ENCODE measurements at places on chromosomes 1 and 21.

- DNase-seq: no peak
Measured at GRCh38 chr1:151546011-151546925, 6.2 kb downstream of the TUFT1 start.

DNA sequence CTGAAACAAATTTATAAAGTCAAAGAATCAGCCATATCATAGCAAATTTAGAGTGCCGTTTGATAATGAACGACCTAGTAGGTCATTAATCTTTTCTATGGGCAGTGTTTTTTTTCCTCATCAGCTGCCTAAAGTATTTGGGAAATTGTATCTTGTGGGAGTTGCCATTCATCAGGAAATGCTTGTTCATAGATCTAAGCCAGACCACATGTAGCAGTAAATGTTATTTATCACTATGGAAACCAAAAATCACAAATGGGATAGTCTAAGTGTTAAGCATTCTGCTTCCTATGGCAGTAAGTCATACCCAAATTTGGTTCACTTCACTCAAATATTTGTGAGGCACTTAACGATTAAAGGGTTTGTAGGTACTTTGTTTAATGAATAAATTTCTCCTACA lies 52.9 kb downstream of the LRRC8D start:
- DNase-seq: no peak

DNA sequence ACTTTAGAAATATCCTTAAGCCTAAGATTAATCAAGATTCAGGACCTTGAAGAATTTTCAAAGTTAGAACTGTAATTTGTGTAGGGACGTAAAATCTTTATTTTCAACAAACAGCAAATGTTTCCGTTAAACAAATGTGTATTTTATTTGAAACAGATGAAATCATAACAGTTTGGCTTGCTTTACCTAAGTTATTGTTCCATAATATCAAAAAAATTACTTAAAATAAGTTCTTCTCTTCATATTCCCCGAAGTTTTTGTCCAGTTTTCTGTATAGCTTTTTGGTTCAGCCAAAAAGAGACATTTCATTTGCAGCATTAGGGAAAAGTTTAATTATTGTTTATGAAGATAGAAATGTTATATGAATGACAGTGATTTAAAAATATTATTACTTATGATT lies 100.1 kb downstream of the NFIA start:
- no peak for DNase-seq

DNA sequence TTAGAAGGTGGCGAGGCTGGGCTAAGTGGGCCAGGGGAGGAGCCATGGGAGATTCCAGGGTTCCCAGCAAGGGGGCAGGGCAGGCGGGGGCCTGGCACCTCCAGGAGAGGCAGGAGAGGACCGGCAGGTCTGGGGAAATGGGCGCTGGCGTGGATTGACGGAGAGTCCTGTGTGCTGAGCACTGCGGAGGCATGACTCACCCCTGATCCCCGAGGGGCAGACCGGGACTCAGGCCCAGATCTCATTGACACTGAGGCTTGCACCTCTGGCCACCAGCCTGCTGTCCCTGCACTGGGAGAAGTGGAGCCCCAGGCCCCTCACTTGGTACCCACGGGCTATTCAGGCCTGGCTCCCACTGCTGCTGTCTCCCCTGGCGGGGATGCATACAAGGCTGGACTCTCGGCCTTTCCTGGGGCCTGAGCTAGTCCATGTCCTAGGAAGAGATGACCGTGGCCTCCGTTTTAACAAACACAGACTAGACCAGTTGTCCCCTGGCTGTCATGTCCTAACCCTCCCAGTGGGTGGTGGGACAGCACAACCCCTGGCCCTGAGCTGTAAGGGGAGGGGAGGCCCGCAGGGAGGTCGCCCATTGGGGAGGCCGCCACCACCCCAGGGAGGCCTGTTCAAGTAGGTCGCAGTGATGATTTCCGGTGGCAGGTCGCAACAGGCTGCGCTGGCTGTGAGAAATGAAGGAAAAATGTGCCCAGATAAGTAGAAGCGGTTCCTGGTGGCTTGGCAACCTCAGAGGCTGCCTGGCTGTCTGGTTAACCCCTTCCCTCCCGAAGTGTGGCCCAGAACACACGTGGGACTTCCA lies 39.7 kb downstream of the RIPK4 start:
- DNase-seq: no peak

DNA sequence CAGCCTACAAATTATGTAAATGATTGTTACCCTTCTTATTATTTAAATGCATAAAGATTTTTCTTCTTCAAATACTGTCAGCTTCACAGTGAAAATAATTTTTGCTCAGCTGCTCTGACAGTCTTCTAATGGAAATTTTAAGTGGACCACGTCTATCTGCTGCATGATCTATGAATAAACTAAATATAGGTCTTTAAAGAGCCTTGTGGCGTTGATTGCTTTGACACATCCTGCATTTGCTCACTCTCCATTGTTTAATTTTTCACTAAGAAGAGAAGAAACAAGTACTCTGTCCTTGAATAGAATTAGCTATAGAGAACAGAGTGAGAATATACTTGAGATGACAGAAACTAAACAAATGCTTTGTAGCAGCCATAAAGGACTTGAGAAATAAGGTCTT lies 826.1 kb downstream of the MRPL39 start:
- no peak for DNase-seq

GRCh38 chr1:203601716-203602309 lies 24.8 kb upstream of the ATP2B4 start:
- DNase-seq: no peak

DNA sequence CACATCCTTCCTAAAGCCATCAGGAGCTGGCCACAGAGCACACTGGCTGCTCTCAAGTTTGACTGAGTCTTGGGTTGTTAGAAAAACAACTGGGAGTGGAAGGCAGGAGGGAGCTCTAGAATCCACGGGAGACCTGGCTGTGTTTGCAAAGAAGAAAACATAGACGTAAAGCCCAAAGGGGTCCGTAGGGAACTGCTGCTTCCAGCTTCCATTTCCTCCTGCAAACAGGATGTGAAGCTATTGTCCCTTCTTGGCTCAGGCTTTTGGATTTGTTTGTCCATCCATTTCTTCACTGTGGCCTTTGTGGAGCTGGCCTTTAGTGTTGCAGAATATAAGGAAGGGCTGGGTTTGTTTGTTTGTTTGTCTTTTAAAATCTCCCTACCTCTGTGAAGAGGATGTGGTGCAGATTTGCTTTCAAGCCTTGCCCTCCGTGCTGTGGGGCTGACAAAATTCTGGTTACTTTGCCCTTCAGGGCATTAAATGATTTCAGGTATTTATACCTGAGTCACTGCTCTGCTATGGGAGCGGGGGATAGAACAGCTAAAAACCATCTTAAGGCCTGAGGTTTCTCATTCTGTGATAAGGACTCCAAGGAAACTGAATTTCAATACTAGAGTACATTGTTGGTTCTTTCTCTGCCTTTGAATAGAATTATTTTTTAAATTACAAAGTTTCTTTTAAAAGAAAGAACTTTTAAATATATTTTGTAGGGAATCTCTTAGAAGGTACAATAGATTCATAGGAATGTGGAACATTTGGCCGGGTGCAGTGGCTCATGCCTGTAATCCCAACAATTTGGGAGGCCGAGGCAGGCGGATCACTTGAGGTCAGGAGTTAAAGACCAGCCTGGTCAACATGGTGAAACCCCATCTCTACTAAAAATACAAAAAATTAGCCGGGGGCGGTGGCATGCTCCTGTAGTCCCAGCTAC lies 74.3 kb downstream of the MPZL1 start:
- DNase-seq: no peak

GRCh38 chr1:118223426-118223825 lies 38.4 kb upstream of the SPAG17 start:
- DNase-seq: no peak

DNA sequence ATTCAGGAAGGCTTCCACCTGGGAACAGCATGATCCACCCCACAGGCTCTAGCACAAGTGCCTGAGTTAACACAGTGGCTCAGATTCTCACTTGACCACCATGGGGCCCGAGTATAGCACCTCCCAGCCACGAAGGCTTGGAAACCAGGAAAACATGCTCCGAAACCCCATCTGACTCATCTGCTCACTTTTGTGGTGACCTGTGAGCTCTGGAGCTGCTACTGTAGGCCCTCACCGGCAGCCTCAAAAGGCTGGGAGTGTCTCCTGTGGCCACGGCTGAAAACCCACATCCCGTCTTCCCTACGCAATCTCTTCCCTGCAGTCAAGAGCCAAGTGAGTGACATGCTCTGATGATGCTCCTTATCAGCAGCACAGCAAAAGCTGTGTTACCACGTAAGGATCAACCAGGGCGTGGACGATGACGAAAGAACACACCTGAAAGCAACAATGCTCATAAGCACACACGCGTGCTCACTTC lies 81.4 kb downstream of the TGFBR3 start:
- no peak for DNase-seq

GRCh38 chr21:31176725-31177124 lies 138.4 kb upstream of the KRTAP19-8 start:
- DNase-seq: no peak

GRCh38 chr1:173914366-173914871 lies 2.7 kb downstream of the SERPINC1 start:
- DNase-seq: no peak

DNA sequence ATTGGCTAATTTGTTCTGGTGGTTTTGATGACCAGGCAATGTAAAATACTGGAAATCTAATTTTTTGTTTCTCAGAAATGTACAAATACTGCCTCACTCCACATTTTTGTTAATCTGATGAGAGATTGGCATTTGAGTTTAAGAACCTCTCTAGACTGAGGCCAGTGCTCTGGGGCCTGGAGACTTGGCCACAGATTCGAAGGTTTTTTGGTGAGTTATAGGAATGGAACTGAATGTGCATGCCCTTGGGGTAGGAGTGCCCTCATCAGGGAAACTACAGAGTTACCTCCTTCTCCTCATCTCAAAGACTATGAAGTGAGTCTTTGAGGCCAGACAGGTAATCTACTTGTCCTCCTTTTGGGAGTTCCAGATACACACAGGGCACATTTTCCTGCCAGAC lies 347.9 kb downstream of the LTN1 start:
- no peak for DNase-seq

- DNase-seq: peak; percentile 13
Measured at GRCh38 chr21:15121655-15122120, 56.9 kb upstream of the NRIP1 start.

GRCh38 chr1:182391362-182392049 lies at the start of gene GLUL:
GLUL (minus strand) TSS chr1:182391790; CDS start chr1:182388737, 3,053 bp downstream.
- peak; percentile 96 for DNase-seq

All from putamen (tissue), 1 donor.